ENCODE measurements at places on chromosomes 1 and 21.

- no peak for DNase-seq
Observed at GRCh38 chr1:40851643-40852042, 10.5 kb downstream of the CITED4 start.

DNA sequence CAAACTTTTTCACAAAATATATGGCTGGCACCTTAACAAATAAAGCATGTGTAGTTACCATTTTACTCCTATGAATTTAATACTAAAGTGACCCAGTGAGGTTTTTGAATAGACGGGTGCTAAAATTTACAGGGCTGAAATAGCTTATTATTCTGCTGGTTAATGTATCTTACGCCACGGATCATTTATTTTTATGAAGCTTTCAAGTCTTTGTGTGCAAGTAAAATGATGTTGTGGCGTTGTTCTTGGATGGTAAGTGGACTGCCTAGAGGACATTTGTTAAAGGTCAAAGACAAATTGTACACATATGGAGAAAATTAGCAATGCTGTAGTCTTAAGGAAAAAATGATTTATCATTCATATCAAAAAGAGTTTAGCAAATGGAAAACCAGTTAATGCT, 22.8 kb downstream of the INSL5 start:
- no peak for DNase-seq

GRCh38 chr1:40312238-40313205, 4.6 kb downstream of the COL9A2 start:
- no peak for DNase-seq

DNA sequence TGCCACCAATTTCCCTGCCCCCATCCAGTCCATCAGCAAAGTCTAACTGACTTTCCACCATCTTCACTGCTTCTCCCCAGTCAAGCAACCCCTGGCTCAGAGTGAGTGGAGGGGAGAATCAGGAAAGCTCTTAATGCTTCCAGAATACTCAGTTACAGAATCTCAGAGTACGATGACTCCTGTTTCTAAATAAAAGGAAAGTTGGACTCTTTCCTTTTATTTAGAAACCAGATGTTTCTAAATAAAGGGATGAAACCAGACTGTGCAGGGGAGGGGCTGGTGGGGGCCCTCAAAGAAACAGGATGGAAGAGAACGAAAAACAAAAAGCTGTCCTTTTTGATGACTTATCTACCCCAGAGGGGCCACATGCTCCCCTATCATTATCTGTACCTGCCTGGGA, 85.2 kb upstream of the PPM1J start:
- DNase-seq, result no peak

All from stimulated activated CD8-positive, alpha-beta memory T cell treated with anti-CD3 and anti-CD28 coated beads, Interleukin-2, amount 100 ng/mL, for 1 hour (primary cell).